ENCODE measurements at places on chromosomes 2 and 18.
A peak's percentile ranks its signal among the peaks of the same experiment; 100 is the strongest.

DNA sequence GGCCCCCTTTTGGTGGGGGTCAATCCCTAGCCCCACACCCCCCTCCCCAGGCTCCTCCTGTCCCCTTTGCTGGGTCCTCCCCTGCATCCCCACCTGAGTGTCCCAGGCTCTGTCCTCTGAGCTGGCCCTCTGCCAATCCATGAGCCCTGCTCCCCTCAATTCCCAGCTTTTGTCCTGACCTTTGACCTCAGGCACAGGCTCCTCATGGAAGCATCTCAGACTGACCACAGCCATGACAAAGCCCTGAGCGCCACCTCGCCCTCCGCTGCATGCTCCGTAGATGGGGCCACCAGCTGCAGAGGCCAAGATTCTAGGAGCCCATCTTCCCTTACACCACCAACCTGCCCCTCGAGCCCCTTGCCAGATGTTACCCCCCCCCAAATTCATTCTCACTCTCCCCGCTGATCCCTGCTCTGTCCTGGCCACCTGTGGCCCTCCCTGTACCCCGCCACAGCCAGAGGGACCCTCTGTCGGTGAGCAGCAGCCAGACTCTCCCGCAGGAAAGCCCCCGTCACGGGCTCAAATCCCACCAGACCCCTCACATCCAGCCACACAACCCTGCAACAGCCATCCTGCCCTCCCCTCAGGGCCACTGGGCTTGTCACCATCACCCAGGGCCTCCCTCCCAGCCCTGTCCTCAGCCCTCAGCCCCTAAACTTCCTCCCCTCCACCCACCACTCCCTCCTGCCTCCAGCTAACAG, 206.0 kb downstream of the MGAT5 start:
- DNase-seq, result no peak

- DNase-seq, result no peak
Measured at GRCh38 chr2:66494708-66495107, 59.8 kb downstream of the MEIS1 start.

DNA sequence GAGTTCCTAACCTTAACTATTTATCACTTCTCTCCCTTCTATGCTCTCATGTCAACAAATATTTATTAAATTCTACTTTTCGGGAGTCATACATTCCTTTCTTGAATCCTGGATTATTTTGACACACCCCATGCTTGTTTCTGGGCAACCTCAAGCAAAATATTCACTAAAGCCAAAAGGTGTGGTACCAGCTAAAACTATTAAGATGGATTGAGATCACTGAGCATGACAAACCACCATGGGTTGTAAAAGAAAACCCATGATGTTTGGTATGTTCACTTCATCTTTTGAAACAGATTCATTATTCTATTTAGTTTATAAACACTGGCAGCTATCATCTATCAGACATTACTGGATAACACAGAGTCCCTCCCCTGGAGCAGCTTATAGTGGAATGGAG, 32.5 kb downstream of the DPP4 start:
- no peak for DNase-seq

- no peak for DNase-seq
Measured at GRCh38 chr18:10893196-10893595, 256.2 kb downstream of the PIEZO2 start.

DNA sequence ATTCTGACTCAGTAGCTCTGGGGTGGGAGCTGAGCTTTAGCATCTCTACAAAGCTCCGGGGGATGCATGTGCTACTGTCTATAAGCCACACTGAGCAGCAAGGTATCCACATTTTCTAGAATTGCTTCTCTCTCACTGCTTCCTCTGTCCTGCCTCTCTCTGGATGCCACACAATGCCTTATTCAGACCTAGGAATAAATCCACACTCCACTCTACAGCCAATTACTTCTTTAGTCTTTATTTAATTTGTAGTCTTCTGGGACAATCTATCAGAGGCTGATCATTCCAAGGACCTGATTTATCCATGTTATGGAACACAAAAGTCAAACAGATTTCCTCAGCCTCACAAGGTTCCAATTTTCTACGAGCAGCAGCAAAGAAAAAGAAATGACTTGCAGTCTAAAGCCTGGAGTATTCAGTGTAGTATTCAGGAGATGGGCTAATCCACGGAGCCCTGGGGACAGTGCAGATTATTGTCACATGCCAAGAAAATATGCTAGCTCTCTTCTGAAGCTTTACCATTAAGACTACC, 4.4 kb downstream of the BCL2 start:
- no peak for DNase-seq

GRCh38 chr18:41713969-41714825, 240.8 kb upstream of the PIK3C3 start:
- no peak for DNase-seq

DNA sequence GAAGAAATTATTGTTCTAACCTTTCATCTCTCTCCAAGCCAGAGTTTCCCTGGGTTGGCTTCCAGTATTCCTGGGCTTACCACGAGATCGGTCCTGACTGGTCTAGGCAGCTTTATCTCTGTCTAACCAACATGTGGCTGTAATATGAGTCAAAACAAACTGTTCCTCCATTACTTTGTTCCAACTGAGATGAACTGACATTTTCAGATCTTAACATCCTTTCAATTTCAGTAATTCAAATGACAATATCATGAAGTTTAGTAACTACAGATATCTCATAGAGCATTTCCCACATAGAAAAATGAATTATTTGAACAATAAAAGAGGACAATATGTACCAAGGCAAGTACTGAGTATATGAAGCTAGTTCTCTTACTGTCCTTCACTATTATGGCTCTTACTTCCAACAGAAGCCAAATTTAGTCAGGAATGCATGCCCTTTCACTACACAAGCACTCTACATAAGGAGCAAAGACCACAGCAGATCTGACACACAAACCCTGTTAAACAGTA, 15.5 kb downstream of the SLC25A12 start:
- DNase-seq, result no peak

GRCh38 chr18:75088622-75089211, 120.2 kb downstream of the PTGR3 start:
- DNase-seq, result no peak

DNA sequence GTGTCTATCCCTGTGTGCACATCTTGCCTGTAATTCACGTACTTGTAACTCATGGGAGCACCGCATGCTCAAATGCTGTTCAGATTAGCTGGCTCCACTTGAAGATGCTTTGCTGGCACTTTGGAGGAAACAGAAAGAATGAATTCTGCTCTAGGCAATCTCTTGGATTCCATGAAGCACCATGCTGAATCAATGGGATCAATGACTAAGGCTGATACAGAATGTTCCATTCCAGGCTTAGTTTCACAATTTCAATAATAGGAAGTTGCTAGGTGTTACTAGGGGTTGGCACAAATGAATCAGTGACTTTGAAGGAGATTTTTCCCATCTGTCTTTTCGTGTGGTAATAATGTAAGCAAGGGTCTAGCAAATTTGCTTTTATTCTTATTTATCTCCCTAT, 328.8 kb downstream of the OSR1 start:
- no peak for DNase-seq

- DNase-seq, result no peak
Measured at GRCh38 chr2:239197146-239197545, 203.7 kb downstream of the HDAC4 start.

DNA sequence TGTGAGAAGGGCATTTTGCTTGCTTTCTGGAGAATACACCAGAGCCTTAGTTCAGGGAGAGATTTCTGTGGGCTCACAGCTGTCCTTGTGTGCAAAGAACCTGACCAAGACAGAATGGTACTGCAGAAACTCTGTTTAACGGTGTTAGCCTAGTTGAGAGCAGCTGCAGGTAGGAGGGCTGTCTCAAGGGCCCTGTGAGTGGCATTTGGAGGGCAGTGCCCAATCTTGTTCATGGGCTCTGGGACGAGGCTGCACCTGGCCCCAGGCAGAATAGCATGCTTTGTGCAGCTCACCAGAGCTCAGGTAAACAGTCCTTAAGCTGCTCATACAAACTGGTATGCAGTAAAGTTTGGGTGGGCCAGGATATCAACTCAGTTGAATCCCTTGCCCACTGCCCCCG, 16.9 kb upstream of the RGPD4 start:
- no peak for DNase-seq

DNA sequence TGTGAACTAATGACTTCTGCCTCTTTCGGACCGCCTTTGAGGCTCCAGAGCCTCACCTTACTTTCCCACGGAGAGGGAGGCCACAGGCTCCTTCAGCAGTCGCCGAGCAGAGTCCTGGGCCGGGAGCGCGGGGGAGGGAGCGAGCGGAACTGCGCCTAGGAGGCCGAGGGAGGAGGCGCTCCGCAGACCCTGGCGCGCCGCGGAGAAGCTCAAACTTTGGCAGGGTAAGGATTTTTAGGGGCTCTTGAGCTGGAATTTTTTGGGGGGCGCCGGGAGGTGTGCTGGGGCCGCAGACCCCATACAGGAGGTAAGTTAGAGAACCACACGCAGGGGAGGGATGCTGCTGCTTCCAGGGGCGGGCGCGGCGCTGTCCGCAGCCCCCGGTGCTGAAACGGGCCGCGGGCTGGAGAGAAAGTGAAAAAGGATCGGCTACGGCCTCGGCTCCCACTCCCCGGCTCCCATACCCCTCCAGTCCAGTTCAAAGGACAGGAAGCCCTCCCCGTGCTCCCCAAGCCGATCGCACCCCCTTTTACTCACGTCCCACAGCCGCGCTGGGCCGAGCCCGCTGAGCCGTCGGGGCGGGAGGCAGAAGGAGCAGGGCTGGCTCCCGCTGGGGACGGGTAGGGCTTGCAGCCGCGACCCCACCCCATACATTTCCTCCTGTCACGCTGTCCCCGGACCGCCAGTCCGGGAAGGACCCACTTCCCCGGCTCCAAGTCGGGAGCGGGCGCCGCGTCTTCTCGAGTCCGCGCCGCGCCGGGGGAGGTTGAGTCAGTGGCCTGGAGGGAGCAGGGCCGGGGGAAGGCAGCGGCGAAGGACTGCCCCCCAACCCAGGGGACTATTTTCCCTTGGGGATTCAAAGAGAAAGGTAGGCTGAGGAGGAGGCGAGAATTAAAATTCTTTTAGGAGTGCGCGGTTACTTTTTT, at the start of gene CNGA3:
Gene CNGA3 (plus strand): TSS at position 146 of the 926 bp plus-strand sequence. CDS start 23,520 bp downstream, outside the sequence.
- DNase-seq, result peak; percentile 11

GRCh38 chr2:64640153-64641044, 13.3 kb downstream of the SERTAD2 start:
- DNase-seq, result no peak

GRCh38 chr2:188146888-188147287, 144.8 kb upstream of the GULP1 start:
- DNase-seq, result no peak

- no peak for DNase-seq
Measured at GRCh38 chr2:902584-902983, 48.1 kb upstream of the SNTG2 start.

- no peak for DNase-seq
Measured at GRCh38 chr2:132448771-132449170, 32.2 kb downstream of the GPR39 start.

- no peak for DNase-seq
Measured at GRCh38 chr2:229856413-229856812, 65.4 kb downstream of the TRIP12 start.

- peak; percentile 58 for DNase-seq
Measured at GRCh38 chr2:8514796-8515758, 166.8 kb upstream of the ID2 start.

DNA sequence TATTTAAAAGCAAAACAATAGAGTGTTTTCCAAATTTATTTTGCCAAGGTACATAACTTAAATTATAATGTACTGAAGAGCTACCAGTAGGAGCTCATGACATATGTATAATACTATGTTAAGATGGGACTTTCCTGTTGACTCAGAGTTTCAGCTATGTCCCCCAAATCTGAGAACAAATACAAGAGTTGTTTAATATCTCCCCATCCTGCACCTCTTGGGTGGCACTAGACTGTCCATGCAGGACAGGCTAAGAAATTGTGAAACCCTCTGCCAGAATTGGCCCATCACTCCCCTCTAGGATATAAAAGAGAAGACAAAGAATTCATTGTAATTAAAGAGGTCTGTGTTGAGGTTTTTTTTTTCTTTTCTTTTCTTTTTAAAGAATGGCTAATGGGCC, 21.7 kb upstream of the CTAGE1 start:
- DNase-seq, result no peak

DNA sequence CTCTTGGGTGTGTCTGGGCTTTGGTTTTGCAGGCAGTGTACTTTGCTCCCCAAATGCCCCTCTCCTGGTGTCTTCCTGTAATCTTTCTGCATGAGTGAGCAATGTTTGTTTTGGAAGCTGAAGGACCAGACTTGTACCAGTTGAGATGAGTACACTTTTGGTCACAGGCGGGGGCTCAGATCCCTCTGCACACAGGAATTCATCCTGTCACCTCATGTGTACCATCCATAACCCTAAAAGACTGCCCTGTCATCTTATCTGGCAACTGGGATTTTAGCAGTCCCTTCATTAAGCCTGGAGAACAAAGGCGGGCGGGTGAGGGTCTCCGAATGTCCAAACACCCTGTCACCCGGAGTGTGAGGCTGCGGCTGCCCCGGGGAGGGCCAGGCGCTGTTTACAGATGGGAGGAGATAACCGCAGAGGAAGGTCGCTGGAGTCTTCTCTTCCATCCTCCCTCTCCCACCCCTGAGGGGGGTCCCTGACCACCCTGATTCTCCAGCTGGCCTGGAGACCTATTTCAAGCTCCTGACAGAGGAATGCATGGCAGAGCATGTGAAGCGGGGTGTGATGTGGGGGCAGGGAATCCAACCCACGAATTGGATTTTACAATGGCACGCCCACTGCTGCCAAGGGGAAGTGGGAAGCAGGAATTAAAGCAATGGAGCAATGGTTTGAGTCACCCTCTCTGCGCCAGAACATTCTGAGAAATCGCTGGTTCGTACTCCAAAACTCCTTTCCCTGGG, 158.2 kb upstream of the MYCN start:
- DNase-seq, result no peak

DNA sequence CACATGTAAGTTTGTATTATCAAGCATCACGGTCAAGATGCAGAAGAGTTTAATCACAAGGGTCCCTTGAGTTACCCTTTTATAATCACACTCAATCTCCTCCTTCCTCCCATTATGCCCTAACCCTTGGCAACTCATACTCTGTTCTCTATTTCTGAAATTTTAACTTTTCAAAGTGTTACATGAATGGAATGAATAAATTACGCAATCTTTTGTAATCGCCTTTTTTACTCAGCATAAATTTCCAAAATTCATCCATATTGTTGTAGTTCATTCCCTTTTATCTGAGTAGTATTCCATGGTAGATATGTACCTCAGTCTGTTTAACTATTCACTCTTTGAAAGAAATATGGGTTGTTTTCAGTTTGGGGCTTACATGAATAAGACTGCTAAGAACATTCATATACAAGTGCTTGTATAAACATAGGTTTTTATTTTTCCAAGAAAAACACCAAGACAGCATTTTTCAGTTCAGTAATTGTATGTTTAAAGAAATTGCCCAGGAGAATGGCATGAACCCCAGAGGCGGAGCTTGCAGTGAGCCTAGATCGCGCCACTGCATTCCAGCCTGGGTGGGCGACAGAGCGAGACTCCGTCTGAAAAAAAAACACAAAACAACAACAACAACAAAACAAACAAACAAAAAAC, 430.9 kb upstream of the KCNH7 start:
- DNase-seq, result no peak

DNA sequence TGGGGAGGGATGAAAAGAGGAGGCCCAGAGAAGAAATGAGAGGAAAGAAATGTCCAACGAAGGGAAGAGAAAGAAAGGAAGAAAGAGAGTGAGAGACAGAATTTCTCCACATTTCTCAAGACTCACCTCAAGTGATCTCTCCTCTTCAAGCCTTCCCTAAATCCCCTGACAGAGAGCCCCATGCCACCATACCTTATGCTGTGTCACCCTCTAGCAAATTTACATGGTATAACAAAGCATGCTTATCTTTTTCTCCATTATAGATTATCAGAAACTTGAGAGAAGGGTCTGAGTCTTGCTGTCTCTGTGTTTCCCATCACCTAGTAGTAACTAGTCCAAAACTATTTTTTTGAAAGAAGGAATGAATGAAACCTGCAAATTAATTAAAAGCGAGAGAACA, 1208.4 kb downstream of the DPP10 start:
- DNase-seq, result no peak

All from activated T-helper 1 cell treated with anti-CD3 and anti-CD28 coated beads, Interleukin-12 subunit alpha, Interleukin-12 subunit beta, Interleukin-2, Interleukin-4 antibody, amounts not matched to agents 30 ng/mL and 10 ng/mL and 1 ng/mL, durations not matched to agents 14 hours and 24 hours and 36 hours (primary cell).